Stimulated activated CD4-positive, alpha-beta T cell treated with anti-CD3 and anti-CD28 coated beads, Interleukin-12 subunit alpha, Interleukin-12 subunit beta, amount 100 ng/mL, for 4 hours (primary cell): ENCODE measurements at places on chromosomes 5 and 9.

DNA sequence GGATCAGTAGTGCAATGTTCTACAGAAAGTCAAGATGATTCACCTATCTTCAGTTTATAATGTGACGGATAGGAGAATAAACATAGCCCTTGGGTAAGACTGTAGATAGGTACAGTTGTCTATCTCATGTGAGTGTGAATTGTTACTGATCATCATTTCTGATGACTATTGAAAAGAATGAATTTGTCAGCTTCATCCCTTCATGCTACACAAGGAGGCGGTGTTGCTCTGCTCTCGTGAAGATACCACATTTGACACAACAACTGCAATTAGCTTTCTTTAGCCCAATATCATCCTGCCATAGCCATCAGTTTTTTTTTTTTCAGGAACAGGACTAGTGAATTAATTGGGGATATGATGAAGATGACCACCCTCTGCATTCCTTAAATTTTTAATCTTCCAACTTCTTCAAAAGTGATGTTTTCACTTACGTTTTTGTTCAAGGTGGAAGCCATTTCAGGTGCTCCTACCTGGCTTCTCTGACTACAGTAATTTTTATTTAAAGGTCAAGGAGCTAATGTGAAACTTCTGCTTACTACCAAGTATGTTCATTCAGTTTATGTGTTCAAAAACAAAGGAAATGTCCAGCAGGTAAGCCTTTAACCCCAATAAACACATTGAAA lies 152.9 kb upstream of the MOCS2 start:
- DNase-seq: no peak

- DNase-seq: no peak
These were observed 191.5 kb downstream of the CFAP90 start for GRCh38 chr5:7659420-7659819.

DNA sequence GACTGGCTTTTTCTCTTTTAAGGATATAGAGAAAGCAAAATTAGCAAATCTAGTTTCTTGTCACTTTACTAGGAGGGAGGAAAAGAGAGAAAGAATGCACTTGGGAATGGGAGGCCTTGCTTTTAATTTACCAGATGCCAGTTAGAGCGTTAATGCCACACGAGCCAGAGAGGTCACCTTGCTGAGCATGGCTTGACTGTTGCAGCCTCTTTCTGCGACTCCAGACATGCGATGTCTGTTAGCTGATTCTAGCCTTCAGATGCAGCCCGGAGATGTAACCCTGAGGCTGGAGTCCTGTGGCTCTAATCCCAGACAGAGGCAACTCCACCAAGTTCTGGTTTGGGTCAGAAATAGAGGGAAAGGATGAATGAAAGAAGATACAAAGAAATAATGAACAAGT lies 152.5 kb downstream of the TRIO start:
- DNase-seq: no peak

DNA sequence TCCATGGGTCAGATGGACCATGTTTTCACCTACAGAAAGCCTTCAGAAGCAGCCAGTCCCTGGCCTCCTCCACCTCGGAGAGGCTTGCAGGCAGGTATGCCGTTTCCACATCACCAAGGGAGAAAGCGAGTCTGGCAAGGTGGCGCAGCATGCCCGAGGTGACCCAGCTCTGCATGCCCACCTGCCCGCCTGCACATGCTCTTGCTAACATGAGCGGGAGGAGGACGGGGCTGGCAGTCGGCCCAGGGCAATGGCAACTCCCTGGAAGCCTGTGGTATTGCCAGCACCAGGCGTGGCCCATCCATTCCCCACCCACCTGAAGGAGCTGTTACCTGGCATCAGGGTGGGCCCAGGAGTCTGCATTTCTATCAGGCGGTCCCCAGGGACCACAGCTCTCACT lies 3.3 kb upstream of the NINJ1 start:
- no peak for DNase-seq

- no peak for DNase-seq
These were observed 43.6 kb downstream of the CCDC192 start for GRCh38 chr5:127746756-127747155.

GRCh38 chr5:96657068-96657467 lies 5.1 kb upstream of the CAST start:
- peak; percentile 4 for DNase-seq

DNA sequence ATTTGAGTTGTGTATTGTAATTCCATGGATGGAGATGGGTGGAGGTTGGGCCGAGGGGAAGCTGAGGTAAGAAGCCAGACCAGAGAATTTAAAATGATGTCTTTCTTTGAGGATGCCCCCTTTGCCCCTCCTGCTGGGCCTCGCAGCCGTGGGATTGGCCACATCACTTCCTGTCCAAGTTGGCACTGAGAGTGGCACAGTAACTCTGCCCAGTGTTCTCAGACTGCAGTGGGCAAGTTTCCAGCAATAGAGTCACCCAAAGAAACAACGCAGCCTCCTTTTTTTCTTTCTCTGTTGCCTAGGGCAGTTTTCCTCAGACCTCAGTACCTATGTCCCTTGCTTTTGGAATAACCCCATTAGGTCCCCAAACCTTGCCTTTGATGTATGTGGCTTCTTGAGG lies 306.6 kb upstream of the DMRT1 start:
- no peak for DNase-seq

- no peak for DNase-seq
These were observed 85.4 kb downstream of the KLF4 start for GRCh38 chr9:107404161-107404560.

GRCh38 chr5:168585119-168585856 lies 6.1 kb upstream of the PANK3 start:
- DNase-seq: no peak

GRCh38 chr5:16082053-16082452 lies 97.5 kb downstream of the MARCHF11 start:
- DNase-seq: no peak

DNA sequence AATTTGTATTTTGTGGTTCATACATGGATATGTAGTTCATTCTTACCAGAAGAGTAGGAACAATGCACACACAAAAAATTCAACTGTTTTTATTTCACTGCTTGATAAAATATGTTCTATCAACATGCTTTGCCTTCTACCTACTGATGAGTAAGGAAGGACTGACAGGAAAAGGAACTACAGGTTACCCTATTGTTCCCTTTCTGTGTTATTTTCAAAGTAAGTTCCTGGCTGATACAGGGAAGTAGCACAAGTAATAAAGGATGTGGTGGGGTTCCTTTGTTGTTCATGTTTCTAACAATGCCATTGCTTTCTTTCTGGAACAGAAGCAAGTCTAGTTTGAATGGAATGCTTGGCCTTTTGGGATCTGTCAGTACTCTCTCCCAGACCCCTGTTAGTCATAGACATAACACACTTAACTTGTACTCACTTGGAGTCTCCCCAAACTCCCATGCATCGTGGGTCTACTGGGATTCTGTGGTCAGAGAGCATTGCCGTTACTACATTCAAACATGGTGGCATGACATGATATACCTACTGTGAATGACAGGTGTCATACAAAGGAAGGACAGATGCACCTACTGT lies 20.2 kb upstream of the ALDOB start:
- no peak for DNase-seq

DNA sequence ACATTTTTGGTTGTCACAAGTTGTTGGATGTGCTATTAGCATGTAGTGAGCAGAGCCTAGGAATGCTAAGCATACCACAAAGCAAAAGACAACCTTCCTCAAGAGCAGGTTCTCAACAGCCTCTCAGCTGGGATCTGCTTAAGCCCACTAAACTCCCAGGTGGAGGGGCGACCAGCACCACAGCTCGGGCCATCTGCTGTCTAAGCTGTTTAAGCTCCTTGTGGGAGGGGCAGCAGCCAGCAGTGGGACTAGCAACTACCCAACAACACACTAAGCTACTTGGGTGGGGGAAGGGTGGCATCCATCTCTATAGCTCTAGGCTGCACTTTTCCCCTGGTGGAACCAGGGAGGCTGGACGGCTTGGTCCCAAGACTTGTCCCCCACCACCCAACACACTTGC lies 1052.7 kb upstream of the ARRDC3 start:
- no peak for DNase-seq

DNA sequence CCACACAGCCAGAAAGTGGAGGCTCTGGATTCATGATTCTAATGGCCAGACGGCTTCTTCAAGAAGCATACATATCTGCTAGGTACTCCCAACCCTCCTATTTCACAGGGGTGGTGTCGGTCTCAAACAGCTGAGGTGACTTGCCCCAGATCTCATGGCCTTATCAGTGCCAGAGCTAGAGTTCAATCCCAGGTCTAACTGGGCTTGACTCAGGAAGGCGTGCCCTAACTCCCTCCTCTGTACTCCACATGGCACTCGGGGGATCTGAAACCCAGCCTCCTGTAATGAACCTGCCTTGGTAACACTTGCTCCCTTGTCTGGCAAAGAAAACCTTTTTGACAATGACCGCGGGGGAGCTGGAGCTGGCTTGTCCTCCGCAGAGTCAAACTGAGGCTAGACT lies 2.1 kb downstream of the QRFP start:
- no peak for DNase-seq

GRCh38 chr9:81522716-81523551 lies 166.4 kb downstream of the TLE1 start:
- no peak for DNase-seq
